Stimulated activated CD4-positive, alpha-beta T cell treated with anti-CD3 and anti-CD28 coated beads, TNF-alpha, amount 100 ng/mL, for 48 hours (primary cell): ENCODE measurements at places on chromosomes 11 and 22.

- DNase-seq = no peak
Observed at GRCh38 chr22:40247976-40248375, 70.3 kb downstream of the TNRC6B start.

GRCh38 chr11:1008001-1008802 is 28.3 kb downstream of the MUC6 start:
- DNase-seq = no peak

GRCh38 chr11:118656563-118657165 is 22.8 kb downstream of the TREH start:
- no peak for DNase-seq

GRCh38 chr22:35540595-35541253 is at the start of gene RASD2:
Gene RASD2 (plus strand): TSS chr22:35540831. CDS start chr22:35546810, 5,979 bp downstream.
- DNase-seq = peak; percentile 39

GRCh38 chr11:34261095-34261494 is 96.7 kb downstream of the ABTB2 start:
- DNase-seq = no peak

- no peak for DNase-seq
Observed at GRCh38 chr11:93718057-93718563, 23.2 kb downstream of the TAF1D start.

GRCh38 chr11:133895551-133895950 is 50.2 kb upstream of the SPATA19 start:
- no peak for DNase-seq

DNA sequence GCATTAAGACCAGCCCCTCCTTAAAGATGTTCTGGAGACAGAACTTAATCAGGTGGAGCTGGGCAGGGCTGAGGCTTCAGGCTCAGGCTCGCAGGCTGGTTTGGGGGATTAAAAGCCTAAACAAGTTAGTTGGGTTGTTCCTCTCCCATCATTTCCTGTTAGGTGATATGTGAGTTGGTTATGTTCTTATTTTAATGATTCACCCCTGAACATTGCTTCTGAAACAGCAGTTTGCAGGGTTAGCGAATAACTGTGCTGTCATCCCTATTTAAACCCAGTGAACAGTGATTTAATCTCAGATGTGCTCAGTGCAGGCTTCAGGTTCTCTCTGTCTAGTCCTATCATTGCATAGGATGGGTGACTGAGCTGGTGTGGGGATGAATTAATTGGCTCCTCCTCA is 47.4 kb upstream of the BIRC3 start:
- DNase-seq = no peak

DNA sequence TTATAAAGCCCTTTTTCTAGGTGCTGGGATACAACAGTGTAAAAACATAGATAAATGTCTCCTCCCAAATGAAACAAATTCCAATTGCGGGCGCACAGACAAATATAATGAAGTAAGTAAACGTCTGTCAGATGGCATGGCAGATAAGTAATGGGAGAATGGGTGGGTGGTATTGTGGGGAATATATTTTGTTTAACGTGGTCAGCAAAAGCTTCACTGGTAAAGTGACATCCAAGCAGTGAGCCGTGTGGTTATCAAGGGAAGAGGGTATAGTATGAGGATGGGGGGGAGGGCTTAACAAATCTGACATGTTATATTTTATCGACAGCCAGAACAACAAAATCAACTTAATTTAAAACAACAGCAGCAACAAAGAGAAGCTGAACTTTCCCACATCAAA is 1.2 kb downstream of the SVIP start:
- no peak for DNase-seq

- no peak for DNase-seq
Observed at GRCh38 chr11:45671246-45672171, 6.1 kb upstream of the CHST1 start.

- DNase-seq = no peak
Observed at GRCh38 chr22:42696331-42696967, 24.2 kb downstream of the A4GALT start.

DNA sequence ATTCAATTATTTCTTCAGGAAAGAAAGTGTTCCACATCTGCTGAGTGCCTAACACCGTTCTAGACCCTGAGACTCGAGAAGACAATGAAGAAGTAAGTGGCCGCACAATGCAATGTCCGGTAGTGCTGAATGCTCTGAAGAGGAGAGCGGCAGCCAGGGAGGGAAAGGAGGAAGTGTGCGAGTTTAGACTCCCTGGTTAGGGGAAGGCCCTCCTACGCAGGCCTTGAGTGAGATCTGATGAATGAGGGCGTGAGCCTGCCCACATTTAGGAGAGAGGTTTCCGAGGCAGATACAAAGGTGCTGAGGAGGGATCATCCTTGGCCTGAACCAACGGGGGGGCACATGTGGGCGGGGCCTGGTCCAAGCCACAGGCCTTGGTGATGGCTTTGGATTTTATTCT is 558.6 kb downstream of the NTM start:
- DNase-seq = no peak

GRCh38 chr11:78659326-78660270 is 84.9 kb upstream of the NARS2 start:
- DNase-seq = no peak

- no peak for DNase-seq
Observed at GRCh38 chr22:40789131-40789530, 30.0 kb downstream of the SLC25A17 start.

DNA sequence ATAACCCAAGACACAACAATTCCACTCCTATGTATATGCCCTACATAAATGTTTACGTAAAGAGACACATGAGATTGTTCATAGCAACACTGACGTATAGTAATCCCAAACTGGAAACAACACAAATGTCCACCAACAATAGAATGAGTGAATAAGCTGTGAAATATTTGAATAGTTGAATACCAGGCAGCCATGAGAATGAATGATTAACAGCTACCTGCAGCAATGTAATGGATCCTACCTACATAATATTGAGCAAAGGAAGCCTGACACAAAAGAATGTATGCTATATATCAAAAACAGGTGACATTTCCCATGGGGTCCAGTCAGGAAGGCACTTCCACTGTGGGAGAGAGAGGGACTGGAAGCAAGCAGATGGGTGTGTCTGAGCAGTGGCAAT is 92.8 kb upstream of the LINC01488 start:
- DNase-seq = no peak

DNA sequence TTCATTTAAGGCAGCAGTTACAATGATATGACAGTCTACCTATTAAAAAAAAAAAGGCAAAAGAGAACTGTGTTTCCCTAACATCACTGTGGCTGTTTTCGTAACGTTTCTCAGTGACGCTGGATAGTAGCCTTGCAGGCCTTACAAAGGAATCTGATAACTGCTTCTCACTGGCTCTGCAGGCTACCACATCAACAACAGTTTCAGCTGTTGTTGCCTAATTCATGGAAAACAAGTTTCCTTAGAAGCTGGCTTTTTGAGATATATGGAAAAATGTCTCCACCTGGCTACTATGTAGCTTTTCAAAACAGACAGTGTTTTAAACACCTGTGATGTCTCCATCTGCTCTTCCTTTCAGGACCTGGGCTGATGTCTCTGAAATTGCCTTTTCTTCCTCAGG is 3.8 kb downstream of the OR51V1 start:
- no peak for DNase-seq

DNA sequence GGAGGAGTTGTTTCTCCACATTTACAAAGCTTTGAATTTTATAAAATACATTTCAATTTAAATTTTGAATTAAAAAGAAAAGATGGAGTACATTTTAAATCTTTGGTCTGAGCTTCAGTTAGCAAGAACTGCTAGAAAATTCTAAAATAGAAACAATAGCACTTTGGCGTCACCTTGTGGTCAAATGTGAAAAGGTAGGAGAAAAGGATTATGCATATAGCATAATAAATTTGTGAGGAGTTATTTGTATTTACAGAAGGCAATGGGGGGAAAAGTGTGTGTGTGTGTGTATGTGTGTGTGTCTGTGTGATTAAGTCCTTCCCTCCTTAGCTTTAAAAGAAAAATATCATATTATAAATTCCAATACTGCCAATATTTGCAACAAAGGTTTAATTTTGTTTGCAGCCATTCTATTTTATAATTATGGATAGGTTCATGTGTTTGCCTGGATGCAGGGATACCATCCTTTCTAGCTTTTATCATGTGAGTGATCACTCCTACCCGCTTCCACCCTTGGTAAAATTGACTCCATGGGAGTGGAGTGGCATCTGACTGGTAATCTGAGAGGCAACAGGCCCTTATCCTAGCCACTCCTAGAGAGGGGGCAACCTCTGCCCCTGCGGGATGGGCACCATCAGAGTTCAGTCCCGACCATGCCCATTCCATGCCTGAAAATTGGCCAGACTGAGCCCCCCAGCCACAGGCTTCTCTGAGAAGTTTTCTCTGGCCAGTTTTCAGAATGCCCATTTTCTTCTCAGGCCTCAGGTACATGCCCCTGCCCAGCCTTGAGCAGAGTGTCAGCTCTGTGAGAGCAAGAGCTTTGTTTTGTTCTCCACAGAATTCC is 13.6 kb upstream of the LGR4 start:
- no peak for DNase-seq

DNA sequence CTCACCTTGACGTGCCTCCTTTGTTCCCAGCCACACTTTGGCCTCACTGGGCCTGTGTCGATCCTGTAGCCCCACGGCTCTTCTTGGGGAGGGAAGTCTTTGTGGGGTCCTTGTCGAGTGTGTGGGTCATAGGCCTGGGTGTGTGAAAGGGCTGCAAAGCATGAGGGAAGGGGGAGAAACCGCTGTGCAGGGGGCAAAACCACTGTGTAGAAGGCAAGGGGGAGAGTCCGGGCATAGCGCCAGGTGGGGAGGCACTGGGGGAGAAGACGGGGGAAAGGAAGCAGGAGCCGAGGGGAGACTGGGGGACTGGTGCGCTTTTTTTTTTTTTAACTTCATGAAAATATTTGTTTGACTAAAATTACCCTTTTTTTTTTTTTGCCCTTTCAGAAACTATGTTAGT is 65.1 kb upstream of the RASD2 start:
- no peak for DNase-seq

DNA sequence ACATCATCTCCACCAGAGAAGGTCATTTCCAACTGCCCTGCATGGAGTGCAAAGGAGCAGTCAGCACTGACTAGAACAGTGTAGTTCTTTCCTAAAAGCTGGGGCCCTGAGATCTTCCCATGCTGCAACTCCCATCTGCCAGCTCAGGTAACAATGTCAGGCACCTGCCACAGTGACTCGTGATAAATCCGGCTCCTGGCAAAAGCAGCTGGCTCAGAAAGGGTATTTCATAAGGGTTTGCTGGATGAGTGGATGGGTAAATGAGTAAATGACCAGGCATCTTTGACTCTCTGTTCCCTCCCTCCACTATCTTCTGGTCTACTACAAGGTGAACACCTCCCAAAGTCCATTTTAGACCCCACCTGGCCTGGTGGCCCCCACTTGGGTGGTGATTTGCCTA is 403.6 kb downstream of the NXPE2 start:
- no peak for DNase-seq

- no peak for DNase-seq
Observed at GRCh38 chr11:65821107-65821506, 12.7 kb upstream of the SNX32 start.

DNA sequence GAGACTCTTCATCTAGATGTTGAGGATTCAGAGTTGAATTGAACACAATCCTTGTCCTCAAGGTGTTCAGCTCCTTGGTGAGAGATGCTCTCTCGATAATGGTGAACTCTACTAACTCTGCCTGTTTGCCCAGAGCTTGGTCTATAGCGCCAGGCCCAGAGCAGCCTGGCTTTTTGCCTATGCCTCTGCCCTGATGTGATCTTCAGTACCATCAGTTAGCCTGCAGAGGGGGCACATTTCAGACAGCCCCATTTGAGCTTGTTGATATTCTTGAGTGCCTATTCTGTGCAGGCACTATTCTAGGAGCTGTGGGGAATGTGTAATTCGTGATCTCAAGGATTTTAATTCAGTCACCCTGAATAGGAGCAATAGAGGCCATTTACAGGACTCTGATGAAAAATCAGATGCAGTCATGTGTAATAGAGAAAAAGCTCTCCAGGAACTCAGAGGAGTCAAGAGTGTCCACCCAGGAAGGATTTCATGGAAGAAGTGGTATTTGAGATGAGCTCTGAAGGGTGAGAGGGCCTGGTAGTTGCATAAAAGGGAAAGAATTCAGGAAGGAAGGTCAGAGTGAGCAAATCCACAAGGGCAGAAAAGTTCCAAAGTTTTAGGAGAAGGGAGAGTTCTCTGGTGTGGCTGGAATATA is 19.3 kb downstream of the GTPBP1 start:
- no peak for DNase-seq

DNA sequence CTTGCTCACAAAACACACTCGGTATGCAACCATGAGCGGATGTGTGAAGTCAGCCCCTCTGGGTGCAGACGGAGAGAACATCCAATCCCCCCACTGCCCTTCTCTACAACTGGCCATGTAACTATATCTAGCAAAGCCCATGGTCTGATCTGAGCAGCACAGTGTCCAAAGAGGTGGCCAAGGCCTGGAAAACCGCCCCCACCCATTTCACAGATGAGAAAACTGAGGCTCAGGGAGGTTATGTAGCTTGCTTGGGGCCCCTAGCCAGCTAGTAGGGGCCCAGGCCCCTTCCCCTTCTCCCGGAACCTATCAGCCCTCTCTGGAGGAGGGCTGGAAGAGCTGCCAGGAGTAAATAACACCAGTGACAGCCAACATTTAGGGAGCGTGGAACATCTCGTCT is 15.4 kb upstream of the NEFH start:
- DNase-seq = no peak

DNA sequence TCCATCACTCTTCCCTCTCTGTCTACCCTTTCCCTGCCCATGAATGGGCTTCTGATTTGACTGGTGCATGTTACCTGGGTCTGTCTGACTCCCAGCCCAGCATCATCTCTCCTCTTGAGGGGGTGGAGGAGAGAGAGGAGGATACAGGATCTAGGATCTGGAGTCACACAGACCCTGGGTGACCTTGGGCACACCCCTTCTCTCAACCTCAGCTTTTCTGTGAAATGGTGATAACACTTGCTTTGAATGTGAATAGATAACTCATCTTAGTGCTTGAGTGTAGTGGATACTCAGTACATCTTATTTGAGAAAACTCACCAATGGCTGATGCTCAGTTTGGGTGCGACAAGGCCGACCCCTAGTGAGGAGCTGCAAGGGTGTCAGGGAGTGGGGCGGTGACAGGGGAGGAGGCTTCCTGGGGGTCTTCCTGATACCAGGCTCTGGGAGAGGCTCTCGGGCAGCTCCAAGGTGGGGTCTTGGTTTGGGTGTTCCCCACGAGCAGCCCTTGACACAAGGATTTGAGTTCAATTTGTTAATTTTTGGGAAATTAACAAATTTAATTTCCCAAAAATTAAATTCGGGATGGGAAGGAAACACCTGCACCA is 9.0 kb downstream of the INCENP start:
- DNase-seq = no peak

- no peak for DNase-seq
Observed at GRCh38 chr22:38614332-38615063, 41.7 kb downstream of the FAM227A start.

DNA sequence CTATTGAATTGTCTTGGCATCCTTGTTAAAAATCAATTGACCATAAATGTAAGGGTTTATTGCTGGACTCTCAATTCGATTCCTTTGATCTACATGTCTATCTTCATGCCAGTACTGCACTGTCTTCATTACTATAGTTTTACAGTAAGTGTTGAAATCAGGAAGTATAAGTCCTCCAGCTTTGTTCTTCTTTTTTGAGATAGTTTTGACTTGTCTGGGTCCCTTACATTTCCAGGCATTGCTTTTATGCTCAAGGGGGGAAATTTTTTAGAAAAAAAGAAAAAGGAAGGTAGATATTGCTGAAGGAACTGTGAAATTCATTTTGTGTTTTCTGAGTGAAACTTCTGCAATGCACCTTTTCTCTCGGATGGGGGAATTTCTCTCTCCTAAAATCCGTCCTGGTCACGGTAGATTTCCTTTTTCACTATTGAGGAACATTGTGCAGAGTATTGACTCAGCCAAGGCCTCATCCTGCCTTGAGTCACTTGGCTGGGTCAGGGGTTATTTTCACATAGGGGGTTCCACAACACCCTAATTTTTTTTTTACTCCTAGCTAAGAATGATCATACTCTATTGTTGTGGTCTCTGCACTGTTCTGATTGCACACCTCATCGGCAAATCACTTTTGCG is 2.8 kb upstream of the ACER3 start:
- DNase-seq = no peak
